Thoracic aorta endothelial cell (primary cell): ENCODE measurements at places on chromosomes 1 and 21. TPM values are rescaled to one million over a fixed set of nuclear protein-coding genes. Genes with fewer than 3 reads are reported as not detected.

NUDT4B gene
- 76.2 and 91.2 TPM in 2 replicates for total RNA-seq

TSSK3 gene
- total RNA-seq: 0.27 and 0.65 TPM in 2 replicates

SYNC gene
- 7.8 and 10.9 TPM in 2 replicates for total RNA-seq

ATP1A2 gene
- not detected in 2 replicates for total RNA-seq

TMPRSS15 gene
- not detected in 2 replicates for total RNA-seq

CELA2B gene
- not detected in 2 replicates for total RNA-seq

PCP4 gene
- total RNA-seq: not detected in 2 replicates

RGS8 gene
- total RNA-seq: not detected in 2 replicates

NBPF4 gene
- not detected in 2 replicates for total RNA-seq

COL6A2 gene
- total RNA-seq: 0.50 and 0.80 TPM in 2 replicates

S100A7 gene
- not detected in 2 replicates for total RNA-seq

MCOLN2 gene
- 0.27 and 0.36 TPM in 2 replicates for total RNA-seq

MXRA8 gene
- total RNA-seq: 0.80 and 1.2 TPM in 2 replicates

DNM3 gene
- total RNA-seq: 3.3 and 4.7 TPM in 2 replicates

PLA2G2A gene
- not detected in 2 replicates for total RNA-seq

FAM72D gene
- 2.5 and 3.9 TPM in 2 replicates for total RNA-seq

IL6R gene
- 10.2 and 12.3 TPM in 2 replicates for total RNA-seq

DRAXIN gene
- 0.50 and 0.93 TPM in 2 replicates for total RNA-seq

TEDDM1 gene
- total RNA-seq: not detected in 2 replicates

ZNHIT6 gene
- total RNA-seq: 23.7 and 24.7 TPM in 2 replicates

CXADR gene
- 13.8 and 17.7 TPM in 2 replicates for total RNA-seq

RUNX3 gene
- total RNA-seq: not detected in 2 replicates
